ENCODE measurements at places on chromosomes 16 and 17. TPM values are rescaled to one million over a fixed set of nuclear protein-coding genes. Genes with fewer than 3 reads are reported as not detected.
A peak's percentile ranks its signal among the peaks of the same experiment; 100 is the strongest.

Gene KRT33B
- not detected for total RNA-seq

GRCh38 chr17:80523054-80523744 is 21.4 kb upstream of the RPTOR start:
- H3K4me1 ChIP-seq, result peaks cover 14% of the 10 kb centered on the region
- no peak for DNase-seq
- no peaks in the 10 kb centered on the region for H3K27me3 ChIP-seq
- no peaks in the 10 kb centered on the region for H3K36me3 ChIP-seq

Gene TMEM114
- 1.6 TPM for total RNA-seq

DNA sequence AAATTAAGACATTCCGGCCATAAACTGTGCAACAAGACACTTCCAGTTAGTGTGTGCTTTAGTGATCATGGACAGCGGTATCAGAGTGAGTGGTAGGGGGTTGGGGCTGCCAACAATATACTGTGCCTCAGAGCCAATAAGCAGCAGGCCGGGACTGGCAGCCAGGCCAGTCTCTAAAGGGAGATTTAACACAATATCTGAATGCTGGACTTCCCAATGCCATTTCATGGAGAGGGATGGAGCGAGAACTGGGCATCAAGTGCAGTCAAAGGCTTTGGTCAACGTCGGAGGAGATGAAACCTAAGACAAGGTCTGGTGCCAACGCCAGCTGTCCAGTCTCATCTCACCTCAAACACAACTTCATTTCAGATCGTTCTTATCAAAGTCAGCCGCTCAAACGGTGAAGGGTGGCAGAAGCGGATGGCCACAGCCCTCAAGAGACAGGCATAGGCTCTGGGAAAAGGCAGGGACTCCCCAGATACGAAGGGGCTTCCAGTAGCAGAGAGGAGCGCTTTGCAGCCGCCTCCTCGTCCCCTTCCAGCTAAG is 935 bp downstream of the USP32 start:
- H3K4me1 ChIP-seq, result peaks cover 18% of the 10 kb centered on the region
- no peaks in the 10 kb centered on the region for H3K27me3 ChIP-seq
- peak overlapping the region; percentile 96 for H3K4me3 ChIP-seq
- peak overlapping the region; percentile 79 for H3K27ac ChIP-seq
- no peak for DNase-seq

GRCh38 chr17:44645341-44645740 is 10.9 kb upstream of the MEIOC start:
- DNase-seq, result peak; percentile 38
- H3K27ac ChIP-seq, result no peak overlapping the region
- no peaks in the 10 kb centered on the region for H3K4me1 ChIP-seq
- no peaks in the 10 kb centered on the region for H3K27me3 ChIP-seq
- no peak overlapping the region for H3K4me3 ChIP-seq

Measured in H1 (cell line).